Suprapubic skin (tissue), 4 donors: ENCODE measurements at places on chromosomes 12 and 14.

- DNase-seq, result no peak
Observed at GRCh38 chr14:20623798-20624197, 17.7 kb downstream of the OR6S1 start.

- DNase-seq, result no peak
Observed at GRCh38 chr14:48914382-48914781, 671.8 kb downstream of the RPS29 start.

- DNase-seq, result no peak
Observed at GRCh38 chr12:132550014-132550802, 60.2 kb downstream of the LRCOL1 start.

DNA sequence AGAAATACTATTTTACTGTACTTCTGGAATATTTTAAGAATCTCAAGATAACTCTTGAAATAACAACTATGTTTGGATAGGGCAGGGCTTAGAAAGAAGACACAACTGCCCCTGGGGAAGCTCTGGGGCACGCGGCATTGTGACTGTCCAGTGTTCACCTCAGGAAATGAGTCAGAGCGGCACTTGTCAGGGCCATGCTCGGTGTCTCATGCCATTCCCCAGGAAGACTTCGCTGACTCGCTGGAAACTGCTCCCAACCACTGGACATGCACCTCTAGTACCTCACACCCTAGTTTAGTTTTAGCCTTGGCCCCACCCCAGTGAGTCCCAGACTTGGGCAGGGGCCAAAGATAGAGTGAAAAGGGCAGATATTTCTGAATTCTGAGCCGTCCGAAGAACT lies 192.0 kb downstream of the TTC7B start:
- no peak for DNase-seq

- DNase-seq, result peak; percentile 16
Observed at GRCh38 chr14:71180397-71180796, 273.1 kb downstream of the PCNX1 start.
